ENCODE measurements at places on chromosomes 16 and 17. TPM values are rescaled to one million over a fixed set of nuclear protein-coding genes. Genes with fewer than 3 reads are reported as not detected.

- no peak for DNase-seq
These were observed 638 bp upstream of the LYZL6 start for GRCh38 chr17:35944151-35944550.

- DNase-seq: no peak
These were observed 28.1 kb upstream of the BEAN1 start for GRCh38 chr16:66399031-66399430.

GRCh38 chr17:83113792-83114191 is 34.4 kb downstream of the METRNL start:
- DNase-seq: no peak

The CES2 gene
- total RNA-seq: 10.3 TPM

The CSH2 gene
- not detected for total RNA-seq

The APOH gene
- total RNA-seq: not detected

Measured in Daoy (cell line).